ENCODE measurements at places on chromosomes 6 and 20. TPM values are rescaled to one million over a fixed set of nuclear protein-coding genes. Genes with fewer than 3 reads are reported as not detected.

HECA gene
- 3.0 TPM for total RNA-seq

TINAG gene
- not detected for total RNA-seq

GRCh38 chr6:132392792-132393191 is 8.5 kb downstream of the MOXD1 start:
- no peak for DNase-seq

DNA sequence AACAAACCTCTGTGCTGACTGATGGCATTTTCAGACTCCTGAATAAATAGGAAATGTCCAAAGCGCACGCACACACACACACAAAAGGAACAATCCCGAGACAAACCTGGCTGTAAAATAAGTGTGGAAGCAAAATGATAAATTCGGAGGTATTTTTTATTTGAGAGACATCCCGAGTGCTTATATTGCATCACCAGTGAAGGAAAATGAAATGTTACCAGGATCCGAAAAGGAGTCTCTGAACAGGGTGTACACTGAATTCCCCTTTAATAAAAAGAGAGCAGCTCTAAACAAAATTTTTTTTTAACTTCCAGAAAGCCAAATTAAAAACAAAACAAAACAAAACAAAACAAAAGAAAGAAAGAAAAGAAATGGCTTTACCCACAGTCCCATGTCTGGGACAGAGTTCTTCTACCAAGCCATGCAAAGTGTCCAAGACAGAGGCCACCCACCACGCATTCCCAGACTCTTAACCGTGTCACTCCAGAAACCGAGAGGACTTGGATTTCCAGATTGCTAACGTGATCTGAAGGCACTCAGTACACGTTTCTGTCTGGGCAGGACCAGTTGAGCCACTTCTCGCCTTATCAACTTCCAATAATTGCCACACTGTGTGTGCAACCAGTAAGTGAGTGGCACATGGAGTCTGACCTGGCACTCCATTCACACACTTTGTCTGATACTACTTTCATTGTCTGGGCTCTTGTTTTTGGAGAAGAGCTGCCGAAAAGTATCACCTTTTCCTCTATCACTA is 817 bp downstream of the ME1 start:
- DNase-seq: peak; percentile 39

DNA sequence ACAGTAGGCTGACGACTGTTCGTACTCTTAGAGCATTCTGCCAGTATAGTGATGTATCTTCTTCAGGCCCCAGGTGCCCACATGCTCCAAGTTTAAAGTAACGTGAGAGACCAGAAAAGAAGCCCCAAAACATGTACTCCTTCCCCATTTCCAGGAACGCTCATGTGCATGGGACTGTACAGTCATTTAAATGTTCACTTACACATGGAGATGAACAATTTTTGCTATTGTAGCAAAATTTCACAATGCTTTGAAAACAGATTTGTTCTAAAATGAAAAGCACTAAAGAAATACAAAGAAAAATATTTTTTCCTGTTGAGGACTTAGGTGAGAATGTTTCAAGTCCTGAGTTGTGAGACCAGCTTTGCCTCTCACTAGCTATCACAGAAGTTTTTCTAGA is 269.3 kb upstream of the PRDM1 start:
- no peak for DNase-seq

GRCh38 chr6:79713701-79714322 is 82.7 kb downstream of the SH3BGRL2 start:
- peak; percentile 4 for DNase-seq

- DNase-seq: no peak
Measured at GRCh38 chr6:170345662-170346061, 39.1 kb downstream of the FAM120B start.

GRCh38 chr20:11906626-11907480 is 10.8 kb upstream of the BTBD3 start:
- DNase-seq: no peak

- no peak for DNase-seq
Measured at GRCh38 chr6:108996208-108996607, 98.4 kb downstream of the SESN1 start.

DNA sequence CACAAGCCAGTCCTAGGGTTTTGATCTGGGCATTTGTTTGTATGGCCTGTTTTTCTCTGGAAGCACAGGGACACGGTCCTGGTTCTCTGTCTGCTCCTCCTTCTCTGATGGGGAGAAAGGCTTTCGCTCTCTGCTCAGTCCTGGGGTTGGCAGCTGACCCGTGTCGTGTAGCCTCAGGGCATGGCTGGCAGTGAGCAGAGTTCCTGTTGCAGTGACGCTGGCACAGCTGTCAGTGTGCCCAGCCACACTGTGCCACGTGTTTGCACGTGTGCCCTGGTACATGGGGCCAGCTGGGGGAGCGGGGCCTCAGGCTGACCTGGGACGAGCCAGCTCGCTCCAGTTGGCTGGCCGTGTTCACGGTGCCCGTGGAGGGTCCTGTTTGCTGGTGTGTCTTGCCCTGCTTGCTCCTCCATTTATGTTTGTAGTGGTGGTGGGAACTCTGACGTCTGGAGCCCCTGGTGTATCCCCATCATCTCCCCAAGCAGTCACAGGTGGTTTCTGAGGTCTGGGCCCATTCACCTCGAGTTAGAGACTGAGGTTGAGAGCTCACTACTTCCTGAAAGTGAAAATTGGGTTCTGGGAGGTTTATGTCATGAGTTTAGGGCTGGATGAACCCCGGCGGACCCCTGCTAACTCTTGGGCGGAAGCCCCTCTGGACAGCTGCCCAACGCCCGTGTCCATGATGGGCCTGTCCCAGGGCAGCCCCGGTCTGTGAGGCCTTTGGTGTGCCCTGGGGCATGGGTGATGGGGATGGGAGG is 10.2 kb upstream of the DNAJC5 start:
- DNase-seq: no peak

- peak; percentile 47 for DNase-seq
Measured at GRCh38 chr6:903761-904160, 210.8 kb upstream of the EXOC2 start.

- no peak for DNase-seq
Measured at GRCh38 chr6:147787417-147787816, 278.9 kb downstream of the SAMD5 start.

DNA sequence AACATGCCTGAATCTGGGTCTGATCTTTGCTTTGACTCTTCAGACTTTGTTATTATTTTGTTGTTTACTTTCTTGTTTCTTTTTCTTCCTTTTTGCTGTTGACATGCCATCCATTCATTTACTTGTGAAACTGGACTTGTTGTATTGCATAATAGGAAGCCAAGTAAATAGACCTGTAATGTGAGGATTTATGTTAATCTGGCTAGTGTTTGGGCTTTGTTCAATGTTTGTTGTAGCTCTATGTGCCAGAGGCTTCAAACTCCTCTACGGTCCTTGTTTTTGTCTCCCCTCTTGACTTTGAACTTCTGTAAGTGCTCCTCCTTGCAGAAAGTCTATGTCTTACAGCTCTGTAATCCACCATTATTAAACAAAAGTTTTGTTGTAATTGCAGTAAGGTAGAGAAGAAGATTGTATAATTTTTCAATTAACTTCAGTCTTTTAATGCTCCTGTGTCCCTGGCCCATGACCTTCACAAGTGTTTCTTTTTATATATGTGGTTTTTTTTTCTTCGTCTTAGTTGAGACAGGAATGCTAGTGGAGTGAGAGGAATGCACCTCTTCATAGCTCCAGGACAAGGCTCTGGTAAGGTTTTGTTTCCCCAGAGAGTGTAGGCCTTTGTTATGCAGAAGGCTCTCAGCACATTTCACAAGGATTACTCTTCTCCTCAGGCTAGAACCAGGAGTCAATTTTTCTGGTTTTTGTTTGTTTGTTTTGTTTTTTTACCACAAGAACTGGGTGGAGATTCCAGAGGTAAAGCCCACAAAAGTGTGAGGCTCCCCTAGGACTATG is 1061.8 kb upstream of the CITED2 start:
- DNase-seq: peak; percentile 54

- peak; percentile 36 for DNase-seq
Measured at GRCh38 chr6:31270788-31271640, 878 bp downstream of the HLA-C start.

GRCh38 chr6:134903448-134903847 is 46.5 kb downstream of the ALDH8A1 start:
- no peak for DNase-seq

- no peak for DNase-seq
Measured at GRCh38 chr6:6593867-6594468, 5.4 kb downstream of the LY86 start.

GRCh38 chr20:17887331-17888030 is 81.1 kb downstream of the SNX5 start:
- no peak for DNase-seq

- DNase-seq: no peak
Measured at GRCh38 chr6:4441981-4442434, 306.6 kb upstream of the ECI2 start.

- no peak for DNase-seq
Measured at GRCh38 chr6:1910621-1911407, 301.1 kb downstream of the FOXC1 start.

- no peak for DNase-seq
Measured at GRCh38 chr20:58313396-58313795, 3.9 kb downstream of the RAB22A start.

All from H4 (cell line).